ENCODE measurements at places on chromosomes 16 and 17. TPM values are rescaled to one million over a fixed set of nuclear protein-coding genes. Genes with fewer than 3 reads are reported as not detected.

GRCh38 chr17:915538-916201 lies 63.9 kb downstream of the NXN start:
- peaks cover 59% of the 10 kb centered on the region for H3K4me1 ChIP-seq
- H3K4me3 ChIP-seq = peak overlapping the region; percentile 44
- no peak for DNase-seq
- H3K36me3 ChIP-seq = peaks cover 17% of the 10 kb centered on the region
- peak overlapping the region; percentile 91 for H3K27ac ChIP-seq
- H3K27me3 ChIP-seq = no peaks in the 10 kb centered on the region

- no peaks in the 10 kb centered on the region for H3K4me1 ChIP-seq
- no peak overlapping the region for H3K27ac ChIP-seq
Measured at GRCh38 chr16:49914657-49915056, 58.7 kb upstream of the ZNF423 start.

DNA sequence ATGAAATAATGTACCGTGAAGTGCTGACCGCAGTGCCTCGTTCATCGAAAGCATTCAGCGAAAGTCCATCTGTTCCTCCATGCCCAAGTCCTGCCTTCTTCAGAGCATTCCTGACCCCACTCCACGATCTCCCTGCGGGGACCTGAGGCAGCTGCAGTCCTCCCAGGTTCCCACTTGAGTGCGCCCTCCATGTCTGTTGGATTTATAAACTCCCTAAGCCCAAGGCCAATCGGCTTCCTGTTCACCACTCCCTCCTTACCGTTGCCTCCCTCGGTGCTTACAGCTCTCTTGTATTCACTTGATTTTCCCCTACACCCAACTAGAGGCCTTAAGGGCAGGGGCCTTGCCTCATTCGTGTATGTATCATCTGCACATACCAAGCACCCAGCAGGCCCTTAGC lies 2.8 kb downstream of the RAD51D start:
- no peaks in the 10 kb centered on the region for H3K36me3 ChIP-seq
- DNase-seq = no peak
- no peak overlapping the region for H3K4me3 ChIP-seq
- peak overlapping the region; percentile 12 for H3K27ac ChIP-seq

DNA sequence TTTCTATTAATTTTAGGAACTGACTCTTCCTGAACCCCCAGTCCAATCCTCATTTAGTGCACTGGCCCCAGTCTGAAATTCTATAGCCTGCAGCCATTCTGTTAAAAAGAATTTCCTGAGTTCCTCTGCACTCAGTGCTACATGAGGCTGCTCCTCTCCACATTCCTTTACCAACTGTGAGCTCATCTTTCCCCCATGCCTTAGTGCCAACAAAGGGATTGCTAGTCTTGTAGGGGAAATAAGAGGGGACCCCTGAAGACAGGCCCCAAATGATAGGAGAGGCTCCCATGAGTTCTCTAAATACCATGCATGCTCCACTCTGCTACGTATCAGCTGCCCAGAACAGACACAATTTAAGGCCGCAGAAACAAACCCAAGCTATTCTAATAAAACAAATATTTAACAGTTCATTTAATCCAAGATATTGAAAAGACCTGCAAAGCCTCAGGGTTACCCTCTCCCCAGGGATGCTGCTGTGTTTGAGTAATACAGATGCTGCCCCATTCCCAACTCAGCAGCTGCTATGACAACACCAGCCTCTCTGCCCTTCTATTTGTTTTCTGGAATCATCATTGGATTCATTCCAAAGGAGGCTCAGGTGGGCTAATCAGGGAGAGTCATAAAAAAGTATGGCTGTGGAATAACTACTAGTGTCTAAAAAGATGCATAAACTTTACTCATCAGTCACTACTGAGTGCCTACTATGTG lies 228.5 kb downstream of the TOX3 start:
- DNase-seq = no peak
- H3K36me3 ChIP-seq = no peaks in the 10 kb centered on the region
- no peaks in the 10 kb centered on the region for H3K4me1 ChIP-seq
- H3K27ac ChIP-seq = no peak overlapping the region

DNA sequence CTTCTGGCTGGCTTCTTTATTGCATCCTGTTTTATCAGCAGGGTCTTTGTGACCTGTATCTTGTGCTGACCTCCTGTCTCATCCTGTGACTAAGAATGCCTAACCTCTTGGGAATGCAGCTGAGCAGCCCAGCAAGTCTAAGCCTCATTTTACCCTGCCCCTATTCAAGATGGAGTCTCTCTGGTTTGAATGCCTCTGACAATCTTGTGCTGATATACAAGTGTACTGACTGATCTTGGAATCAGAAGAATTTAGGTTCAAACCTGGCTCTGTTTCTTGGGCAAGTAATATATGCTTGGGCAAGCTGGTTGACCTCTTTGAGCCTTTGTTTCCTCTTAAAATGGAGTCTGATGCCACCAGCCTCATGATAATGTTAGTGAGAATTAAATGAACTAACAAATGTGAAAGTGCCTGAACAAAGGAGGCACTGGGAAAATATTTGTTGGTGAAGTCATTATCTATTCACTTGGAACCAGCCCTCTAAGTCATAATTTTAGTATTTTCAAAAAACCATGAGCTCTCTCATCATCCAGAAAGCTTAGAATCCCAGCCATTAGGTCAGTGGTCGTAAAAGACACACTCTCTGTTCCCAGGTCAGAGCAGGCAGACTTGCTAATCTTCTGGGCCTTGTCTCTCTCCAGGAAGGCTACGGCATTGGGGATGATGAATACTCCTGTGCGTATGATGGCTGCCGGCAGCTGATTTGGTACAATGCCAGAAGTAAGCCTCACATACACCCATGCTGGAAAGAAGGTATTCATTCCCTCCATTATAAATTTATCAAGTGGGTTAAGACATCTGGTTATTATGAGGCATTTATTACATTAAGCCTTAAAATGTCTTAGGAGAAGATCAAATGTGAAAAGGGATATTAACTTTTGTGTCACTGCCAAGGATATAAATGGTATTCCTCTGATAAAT lies 18.1 kb upstream of the ARL2BP start:
- H3K36me3 ChIP-seq = peaks cover 53% of the 10 kb centered on the region
- no peak overlapping the region for H3K4me3 ChIP-seq
- no peaks in the 10 kb centered on the region for H3K4me1 ChIP-seq
- DNase-seq = no peak
- H3K27ac ChIP-seq = no peak overlapping the region

Gene TNFRSF17
- total RNA-seq = not detected

DNA sequence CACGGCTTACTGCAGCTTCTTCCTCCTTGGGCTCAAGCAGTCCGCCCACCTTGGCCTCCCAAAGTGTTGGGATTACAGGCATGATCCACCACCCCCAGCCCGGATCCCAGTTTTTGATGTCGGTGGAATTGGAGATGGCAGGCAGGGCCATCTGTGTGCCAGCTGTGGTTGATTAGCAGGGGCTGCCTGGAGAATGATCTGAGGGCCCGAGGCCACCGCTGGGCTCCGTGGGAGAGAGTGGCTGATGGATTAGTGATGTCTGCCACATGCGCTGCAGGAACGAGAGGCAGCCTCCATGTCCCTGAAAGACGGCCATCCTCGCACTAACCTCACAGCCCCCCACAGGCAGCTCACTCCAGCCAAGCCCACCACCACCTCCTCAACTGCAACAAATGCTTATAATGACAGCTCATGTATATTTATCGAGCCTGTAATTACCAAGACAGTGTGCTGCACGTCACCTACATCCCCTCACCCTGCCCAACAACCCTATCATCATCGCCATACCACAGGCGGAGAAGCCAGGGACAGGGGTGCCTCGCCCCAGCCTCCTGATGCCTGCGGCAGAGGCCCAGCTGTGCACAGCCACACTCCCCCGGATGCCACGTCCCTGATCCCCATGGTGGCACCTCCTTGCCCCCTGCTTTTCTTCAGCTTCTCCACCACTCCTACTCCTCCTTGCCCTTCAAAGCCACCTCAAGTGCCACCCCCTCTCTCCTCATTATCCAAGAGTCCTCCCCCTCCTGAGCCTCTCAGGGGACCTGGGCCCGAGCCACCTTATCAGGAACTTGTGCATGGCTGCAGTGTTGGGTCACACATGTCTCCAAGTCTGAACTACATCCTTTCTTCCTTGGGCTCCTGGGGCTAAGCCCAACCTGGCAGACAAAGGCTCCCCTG lies 33.2 kb downstream of the ACTG1 start:
- H3K4me1 ChIP-seq = peaks cover 33% of the 10 kb centered on the region
- H3K4me3 ChIP-seq = no peak overlapping the region
- H3K36me3 ChIP-seq = no peaks in the 10 kb centered on the region
- H3K27ac ChIP-seq = no peak overlapping the region
- H3K27me3 ChIP-seq = no peaks in the 10 kb centered on the region

DNA sequence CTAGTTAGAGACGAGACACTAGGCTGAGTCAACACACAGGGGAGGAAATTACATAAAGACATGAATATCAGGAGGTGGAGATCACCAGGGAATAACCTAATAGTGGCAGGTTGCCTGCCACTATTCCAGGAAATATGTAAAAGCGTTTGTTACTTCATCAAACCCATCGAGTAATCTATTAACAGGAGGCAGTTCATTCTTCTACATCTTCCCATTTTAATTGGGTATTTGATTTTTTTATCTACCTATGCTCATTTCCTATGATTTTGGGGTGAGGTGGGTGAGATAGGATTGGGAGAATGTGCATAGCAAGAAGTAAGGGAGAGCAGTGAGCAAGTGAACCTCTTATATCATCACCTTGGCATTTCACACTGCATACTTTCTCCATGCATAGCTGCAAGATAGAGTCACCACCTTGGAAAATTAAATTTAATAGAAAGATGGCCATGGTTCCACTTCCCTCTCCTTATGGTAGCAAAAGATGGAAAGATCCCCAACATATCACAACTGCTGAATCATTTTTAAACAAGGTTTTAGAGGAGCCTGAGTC lies 312.2 kb downstream of the TMEM114 start:
- no peak overlapping the region for H3K27ac ChIP-seq
- H3K4me1 ChIP-seq = no peaks in the 10 kb centered on the region
- H3K4me3 ChIP-seq = no peak overlapping the region
- H3K27me3 ChIP-seq = no peaks in the 10 kb centered on the region
- H3K36me3 ChIP-seq = no peaks in the 10 kb centered on the region
- DNase-seq = no peak
